NCI-H1436 (cell line): ENCODE measurements at places on chromosomes 2 and 18.

DNA sequence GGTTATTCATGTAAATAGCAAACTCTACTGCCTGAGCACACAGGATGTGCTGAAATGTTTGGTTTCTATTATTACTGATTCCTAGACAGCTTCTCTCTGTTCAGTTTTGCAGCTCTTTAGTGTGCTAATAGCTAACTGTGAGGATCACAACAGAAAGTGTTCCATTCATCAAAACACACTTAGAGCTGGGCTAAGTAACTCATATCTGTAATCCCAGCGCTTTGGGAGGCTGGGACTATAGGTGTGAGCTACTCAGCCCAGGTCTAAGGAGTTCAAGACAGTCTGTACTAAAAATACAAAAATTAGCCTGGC is 63.2 kb downstream of the MOGAT1 start:
- DNase-seq, result no peak

DNA sequence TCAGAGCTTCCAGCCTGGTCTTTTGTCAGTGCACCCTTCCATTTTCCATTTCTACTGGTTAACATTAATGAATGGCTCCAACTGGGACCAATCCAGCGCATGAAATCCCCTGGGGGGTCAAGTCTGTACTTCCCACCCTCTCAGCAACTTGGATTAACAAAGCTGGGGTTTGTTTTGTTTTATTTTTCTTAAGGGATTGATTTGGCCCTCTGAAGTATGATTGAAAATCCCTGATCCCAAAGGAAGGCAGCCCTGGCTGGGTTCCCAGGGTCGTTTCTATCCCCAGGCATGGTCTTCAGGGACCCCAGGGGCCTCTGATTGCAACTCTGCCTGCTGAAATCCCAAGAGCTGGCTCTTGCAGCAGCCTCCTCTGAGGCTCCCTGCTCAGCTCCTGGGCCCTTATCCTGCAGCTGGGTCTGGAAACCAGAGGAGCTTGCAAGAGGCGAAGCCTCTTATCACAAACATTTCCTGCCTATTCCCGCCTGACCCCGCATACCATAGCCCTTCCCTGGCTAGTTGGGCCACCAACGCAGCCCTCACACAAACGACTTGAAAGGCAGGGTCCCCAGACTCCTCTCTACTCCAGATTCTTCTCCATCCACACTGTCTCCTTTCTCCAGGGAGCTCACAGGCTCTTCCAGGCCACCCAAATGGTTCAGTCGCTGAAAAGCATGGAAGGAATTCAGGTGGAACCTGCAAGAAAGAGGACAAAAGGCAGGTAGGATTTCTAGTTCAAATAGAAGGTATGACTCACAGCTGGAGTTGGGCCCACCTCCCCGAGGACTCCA is 109.7 kb upstream of the PKDCC start:
- no peak for DNase-seq

GRCh38 chr18:10453806-10454680 is at the start of gene APCDD1:
TSS of gene APCDD1 (plus strand) at chr18:10454635. CDS start at chr18:10454982, 347 bp downstream.
- DNase-seq, result peak; percentile 34

- no peak for DNase-seq
Observed at GRCh38 chr18:21406116-21406515, 164.1 kb downstream of the GREB1L start.

- DNase-seq, result no peak
Observed at GRCh38 chr18:78376046-78376445, 603.6 kb upstream of the SALL3 start.

GRCh38 chr2:238143239-238143951 is 4.9 kb downstream of the KLHL30 start:
- no peak for DNase-seq

GRCh38 chr2:11647834-11648600 is 22.0 kb downstream of the NTSR2 start:
- no peak for DNase-seq

DNA sequence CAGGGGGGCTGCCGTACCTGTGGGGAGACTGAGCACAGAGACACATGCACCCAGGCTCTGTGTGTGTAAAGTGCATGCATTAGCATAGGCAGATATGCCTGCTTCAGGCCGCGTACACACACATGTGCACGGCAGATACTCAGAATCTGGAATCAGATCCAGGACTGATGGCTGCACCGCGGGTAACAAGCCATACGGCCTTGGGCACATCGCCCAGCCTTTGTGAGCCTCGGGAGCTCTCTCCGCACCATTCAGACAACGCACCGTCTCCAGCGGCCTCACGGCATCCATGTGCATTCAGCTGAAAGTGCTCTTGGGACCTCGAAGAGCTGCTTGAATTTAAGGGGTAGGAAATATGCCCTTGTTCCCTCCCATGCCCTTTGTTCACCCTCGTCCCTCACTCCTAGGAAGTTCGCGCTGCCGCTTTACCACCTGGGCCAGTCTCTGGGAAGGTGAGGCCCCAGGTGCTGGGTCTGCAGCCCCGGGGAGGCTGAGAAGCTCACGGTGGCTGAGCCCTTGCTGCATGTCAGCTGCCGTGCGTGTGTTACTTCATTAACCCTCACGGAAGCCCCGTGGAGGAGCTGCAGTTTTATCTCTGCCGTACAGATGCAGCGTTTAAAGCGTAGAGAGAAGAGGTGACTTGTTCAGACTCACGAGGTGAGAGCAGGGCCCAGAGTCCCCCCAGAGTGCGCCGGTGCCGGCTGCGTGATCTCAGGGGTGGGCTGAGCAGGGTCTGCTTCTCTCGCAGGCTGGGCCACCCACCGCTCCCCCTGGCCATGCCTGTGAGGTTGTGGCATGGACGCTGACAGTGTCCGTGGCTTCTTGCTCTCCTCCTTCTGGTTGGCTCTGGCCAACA is 377.7 kb upstream of the MYT1L start:
- DNase-seq, result no peak

DNA sequence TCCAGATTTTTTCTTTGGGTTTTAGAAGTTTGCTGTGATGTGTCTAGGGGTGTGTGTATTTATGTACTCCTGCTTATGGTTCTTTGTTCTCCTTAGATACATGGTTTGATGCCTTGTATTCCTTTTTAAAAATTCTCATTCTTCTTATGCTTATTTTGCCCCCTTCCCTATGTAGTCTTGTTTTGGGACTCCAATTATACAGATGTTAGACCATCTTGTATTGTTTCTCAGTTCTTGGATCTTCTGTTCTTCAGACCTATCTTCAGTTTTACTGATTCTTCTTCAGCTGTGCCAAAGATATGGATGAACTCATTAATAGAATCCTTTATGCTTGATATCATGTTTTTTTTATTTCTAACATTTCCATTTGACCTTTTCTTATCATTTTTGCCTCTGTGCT is 14.2 kb upstream of the MSL3B start:
- DNase-seq, result no peak

GRCh38 chr18:74745633-74746403 is 148.1 kb downstream of the ZNF407 start:
- DNase-seq, result no peak

- DNase-seq, result no peak
Observed at GRCh38 chr2:227366769-227367426, 12.2 kb downstream of the TM4SF20 start.

GRCh38 chr2:44959855-44960254 is 18.4 kb downstream of the SIX3 start:
- no peak for DNase-seq

- DNase-seq, result no peak
Observed at GRCh38 chr2:68726608-68727367, 7.8 kb upstream of the ARHGAP25 start.

- DNase-seq, result no peak
Observed at GRCh38 chr2:228916416-228917090, 354.5 kb downstream of the PID1 start.

DNA sequence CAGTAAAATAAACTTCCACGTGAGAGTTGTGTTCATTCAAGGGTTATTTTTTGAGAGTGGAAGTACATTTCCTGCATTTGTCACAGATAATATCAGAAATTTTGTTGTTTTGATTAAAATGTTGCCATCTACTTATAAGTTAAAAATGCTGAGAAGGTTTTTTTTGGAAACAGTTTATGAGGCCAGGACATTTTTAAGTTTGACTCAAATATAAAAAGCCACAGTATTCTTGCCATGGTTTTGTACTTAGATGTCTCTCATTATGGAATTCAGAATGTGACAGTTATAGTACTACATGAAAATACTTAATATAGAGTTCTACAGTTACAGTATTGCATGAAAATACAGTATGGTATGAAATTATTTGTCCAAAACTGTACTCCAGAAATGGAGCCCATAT is 44.1 kb downstream of the PDK1 start:
- DNase-seq, result no peak

DNA sequence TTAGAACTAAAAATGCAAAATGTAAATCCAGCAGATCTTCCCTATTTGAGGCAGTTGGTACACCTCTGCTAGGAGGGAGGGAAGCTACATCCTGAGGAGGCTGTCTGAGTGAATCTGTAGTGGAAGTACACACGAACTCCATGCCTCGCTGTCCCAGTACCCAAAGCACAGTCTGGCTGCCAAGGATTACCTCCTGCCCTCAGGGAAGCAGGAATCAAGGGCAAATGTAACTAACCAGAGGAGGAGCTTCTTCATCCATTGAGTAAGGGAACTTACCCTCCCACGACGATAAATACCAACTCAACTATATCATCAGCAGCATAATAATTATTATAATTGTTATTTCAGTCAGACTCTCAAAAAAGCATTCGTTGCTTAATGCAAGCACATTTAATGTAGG is 2.1 kb downstream of the DHRS9 start:
- DNase-seq, result no peak

DNA sequence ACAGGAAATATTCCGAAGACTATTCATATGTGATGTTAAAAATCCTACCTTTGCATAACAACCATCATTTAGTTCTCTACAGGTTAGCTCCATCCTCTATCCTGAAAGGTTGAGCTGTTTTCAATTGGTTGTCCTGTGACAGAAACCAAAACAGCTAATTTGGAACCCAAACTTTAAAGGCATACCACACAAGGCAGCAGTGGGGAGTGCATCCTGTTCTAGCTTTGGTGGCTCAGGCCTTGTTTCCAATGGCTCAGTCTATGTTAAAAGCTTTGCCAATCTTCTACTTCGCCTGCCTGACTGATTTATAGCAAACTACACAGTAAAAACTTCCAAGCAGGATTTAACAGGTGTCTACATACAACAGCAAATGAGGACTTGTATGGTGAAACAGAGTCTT is 3.2 kb downstream of the CD226 start:
- DNase-seq, result no peak

DNA sequence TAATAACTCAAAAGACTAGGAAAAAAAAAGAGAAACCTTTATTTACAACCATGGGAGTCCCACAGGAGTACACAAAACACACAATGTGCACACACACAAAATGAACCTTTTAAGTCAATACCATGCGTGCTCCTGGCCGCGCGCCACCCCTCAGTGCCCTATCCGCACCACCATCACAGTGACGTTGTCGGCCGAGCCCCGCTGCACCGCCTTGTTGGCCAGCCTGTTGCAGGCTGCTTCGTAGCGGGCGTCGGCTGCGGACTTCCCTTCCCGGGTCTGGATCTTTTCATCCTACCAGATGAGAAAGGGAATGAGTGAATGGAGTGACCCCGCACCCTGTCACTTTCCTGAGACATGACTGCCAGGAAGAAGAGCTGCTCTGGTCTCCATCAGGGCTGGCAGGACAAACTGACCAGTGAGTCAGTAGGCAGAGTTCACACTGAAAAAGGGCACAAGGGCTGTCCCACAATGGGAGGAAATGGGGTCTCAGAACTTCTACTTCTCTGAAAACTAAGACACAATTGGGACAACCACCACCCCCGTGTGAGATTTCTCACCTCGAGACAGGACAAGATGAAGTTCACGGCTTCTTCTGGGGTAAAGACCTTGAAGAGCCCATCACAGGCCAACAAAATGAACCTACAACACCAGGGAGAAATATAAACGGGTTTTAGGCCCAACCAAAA is 11.8 kb downstream of the ERFE start:
- DNase-seq, result no peak

DNA sequence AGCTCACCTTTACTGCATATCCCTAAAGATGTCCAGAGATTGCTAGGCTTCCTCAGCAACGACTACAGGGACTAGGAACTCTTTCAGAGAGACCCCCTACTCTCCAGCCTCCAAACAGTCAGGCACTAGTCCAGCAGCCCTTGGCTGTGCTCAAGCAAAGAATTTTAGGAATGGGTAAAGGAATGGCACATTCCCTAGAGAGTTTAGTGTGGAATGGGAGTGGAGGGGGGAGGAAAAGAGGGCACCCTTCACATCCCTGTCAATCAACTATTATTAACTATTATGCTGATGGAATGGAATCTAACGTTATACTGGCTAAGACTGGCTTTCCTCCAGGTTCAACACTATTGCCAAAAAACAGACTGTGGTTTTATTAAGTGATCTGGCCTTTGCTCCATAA is 64.8 kb downstream of the IKZF2 start:
- DNase-seq, result no peak

DNA sequence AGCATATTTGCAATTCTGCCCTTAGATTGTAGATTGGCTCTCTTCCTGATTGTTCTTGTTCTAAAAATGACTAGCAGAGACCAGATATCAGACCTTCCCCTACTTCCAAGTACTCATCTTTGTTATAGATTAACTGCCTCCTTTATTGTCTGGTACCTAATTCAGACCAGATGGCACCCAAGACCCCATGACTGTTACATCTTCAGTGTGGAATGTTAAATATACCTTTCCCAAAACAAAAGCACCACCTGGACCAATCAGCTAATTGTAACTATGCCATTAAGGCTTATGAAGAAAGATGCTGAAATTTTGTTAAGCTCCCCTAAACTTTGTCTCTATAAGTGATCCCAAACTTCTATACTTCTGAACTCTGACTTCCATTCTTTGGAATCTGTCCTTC is 12.0 kb upstream of the TFPI start:
- no peak for DNase-seq

- DNase-seq, result no peak
Observed at GRCh38 chr2:147017951-147018645, 826.7 kb upstream of the ACVR2A start.

GRCh38 chr2:49262801-49263560 is 108.7 kb upstream of the FSHR start:
- DNase-seq, result no peak

DNA sequence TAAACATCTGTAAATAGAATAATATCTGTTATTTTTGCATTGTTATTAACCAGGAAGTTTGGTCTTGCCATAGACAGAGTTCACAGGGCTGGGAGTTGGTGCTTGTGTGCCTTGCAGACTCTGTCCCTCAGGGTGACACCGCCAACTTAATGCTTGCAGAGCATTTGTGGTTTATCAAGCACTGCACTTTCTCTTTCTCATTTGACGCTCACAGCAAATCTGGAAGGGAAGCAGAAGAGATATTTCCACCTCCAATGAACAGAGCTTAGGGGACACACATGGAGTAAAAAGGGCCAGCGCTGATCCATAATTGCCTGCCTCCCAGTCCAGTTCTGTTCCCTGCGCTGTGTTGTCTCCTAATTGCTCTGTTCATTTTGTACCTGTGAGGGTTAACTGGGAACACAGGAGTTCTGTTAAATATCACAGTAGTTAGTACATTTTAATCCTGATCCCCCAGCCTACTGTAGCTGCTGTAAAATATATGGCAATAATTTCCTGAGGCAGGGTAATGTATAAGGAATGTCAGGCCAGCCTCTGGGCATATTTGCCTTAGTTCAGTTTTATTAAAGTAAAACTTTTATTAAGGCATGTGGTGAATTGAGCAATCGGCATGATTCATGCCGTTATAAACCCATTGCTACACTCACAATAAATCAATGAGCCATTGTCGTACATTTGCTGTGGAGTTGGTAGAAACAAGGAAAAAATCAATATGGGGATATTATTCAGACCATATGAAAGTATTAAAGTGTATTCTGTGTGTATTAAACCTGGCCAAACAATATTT is 182.5 kb upstream of the OSR1 start:
- no peak for DNase-seq
